NCI-H2081 treated with DMSO at 0.1 percent for 48 hours (cell line): ENCODE measurements at places on chromosomes 2 and 18.

GRCh38 chr2:46538393-46538792, 59.0 kb downstream of the TMEM247 start:
- no peak for DNase-seq

GRCh38 chr2:84849271-84849952, 31.5 kb downstream of the TRABD2A start:
- no peak for DNase-seq

DNA sequence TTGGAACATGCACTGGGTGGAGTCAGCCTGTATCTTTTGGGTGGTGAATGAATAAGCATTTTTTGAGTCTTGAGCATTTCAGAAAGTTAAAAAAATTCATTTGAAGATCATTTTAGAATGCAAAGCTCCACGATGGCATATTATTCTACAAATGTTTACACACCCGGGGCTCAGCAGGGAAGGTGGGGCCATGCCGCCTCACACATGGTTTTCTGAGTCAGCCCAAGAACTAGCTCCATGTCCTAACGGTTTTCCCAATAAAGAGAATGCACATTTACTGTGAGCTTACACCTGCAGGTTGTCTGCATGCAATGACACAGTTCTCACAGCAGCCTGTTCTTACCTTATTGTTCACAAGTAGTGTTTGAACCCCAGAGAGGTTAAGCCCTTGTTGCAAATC, 670.3 kb downstream of the GALR1 start:
- DNase-seq, result no peak

GRCh38 chr2:219178377-219179175, 501 bp downstream of the RETREG2 start:
- no peak for DNase-seq
